ENCODE measurements at places on chromosomes 16 and 17. TPM values are rescaled to one million over a fixed set of nuclear protein-coding genes. Genes with fewer than 3 reads are reported as not detected.

DNA sequence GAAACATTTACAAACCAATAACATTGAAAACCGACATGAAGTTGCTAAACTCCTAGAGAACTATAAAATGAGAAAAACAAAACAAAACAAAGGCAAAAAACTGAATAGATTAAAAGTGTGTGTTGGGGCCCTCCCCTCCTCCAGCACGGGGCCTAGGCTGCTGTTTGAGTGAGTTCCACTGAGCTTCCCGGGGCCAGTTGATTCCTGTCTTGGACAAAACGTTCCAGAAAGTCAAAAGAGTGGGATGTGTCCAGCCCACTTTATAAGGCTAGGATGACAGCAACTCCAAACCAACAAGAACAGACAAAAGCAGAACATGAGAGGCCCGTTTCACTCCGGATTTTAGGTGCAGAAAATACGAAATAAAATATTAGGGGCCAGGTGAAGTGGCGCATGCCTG is 11.6 kb upstream of the CSNK1D start:
- no peak for DNase-seq

DNA sequence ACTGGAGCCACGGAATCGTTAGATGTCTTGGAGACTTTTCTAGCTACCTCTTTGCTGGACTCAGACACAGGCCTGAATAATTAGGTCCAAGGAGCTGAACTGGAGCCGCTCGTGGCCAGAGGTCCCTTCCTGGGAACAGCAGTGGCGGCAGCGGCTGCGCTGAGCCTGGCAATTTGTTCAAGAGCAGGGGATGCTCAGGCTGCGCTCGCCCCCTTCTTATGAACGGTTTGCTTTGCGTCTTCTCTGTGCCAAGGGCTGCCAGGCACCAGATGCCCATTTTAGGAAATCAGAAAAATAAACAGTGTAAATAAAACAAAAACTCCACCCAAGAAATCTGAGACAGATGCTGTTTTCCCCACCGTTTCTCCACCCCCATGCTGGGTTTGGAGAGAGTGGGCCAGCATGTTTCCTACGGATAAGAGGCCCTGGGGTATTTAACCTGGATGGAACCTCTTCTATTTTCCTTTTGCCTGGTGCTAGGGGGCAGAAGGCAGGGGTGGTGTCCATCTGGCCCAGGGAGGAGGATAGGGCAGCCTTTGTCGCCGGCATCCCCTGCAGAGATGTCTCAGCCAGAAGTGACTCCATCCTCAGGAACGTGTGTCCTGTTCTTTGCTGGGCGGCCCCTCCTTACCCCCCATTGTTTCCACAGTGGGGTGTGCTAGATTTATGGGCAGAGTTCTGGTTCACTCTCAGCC is 163.4 kb downstream of the SEC14L1 start:
- DNase-seq, result no peak

DNA sequence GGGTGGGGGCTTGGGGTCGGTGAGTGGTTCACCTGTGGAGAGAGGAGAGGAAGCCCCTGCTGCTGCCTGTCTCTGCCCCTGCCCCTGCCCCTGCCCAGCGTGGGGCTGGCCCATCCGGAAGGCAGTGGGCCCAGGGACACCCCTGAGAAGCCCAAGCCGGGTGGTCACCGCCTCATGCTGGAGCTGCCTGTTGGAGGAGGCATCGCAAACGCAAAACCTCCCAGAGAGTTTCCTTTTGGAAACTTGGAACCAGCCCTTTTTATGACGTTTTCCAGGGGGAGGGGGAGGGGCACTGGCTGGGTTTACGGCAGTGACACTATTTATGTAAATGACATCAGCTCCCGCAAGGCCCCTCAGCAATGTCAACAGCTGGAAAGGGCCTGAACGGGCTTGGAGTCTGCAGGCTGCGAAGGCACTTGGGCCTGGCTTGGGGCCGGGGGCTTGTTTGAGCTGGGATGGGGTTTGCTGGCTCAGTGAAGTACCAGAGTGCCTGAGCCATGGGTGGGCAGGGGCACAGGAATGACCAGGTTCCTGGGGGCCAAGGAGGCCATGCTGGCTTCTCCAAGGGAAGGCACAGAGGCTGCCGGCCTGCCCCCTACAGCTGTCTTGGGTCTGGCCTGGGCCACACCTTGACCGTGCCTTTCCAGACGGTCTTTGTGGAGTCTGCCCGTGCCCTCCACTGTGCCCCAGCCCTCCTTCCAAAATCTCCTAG is 219.5 kb downstream of the NTN1 start:
- DNase-seq, result peak; percentile 97

GRCh38 chr17:68903286-68903685 is 51.9 kb downstream of the ABCA8 start:
- DNase-seq, result peak; percentile 67

- DNase-seq, result peak; percentile 56
Observed at GRCh38 chr17:73365301-73365874, 53.6 kb upstream of the CDC42EP4 start.

- no peak for DNase-seq
Observed at GRCh38 chr17:58615768-58616659, 75.8 kb downstream of the TEX14 start.

DNA sequence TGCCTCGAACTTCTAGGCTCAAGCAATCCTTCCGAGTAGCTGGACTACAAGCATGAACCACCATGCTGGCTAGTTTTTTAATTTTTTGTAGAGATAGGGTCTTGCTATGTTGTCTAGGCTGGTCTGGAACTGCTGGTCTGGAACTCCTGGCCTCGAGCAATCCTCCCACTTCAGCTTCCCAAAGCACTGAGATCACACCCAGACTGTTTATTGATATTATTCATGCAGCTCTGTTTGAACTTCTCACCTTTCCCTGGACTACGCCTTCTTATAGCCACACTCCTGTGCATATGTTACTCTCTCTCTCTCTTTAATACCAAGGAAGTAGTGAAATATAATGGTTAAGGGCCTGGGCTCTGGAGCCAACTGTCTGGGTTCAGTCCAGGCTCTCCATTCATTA is 4.6 kb downstream of the COG7 start:
- DNase-seq, result no peak

Gene ALOX15
- 0.67 TPM for polyA plus RNA-seq

All from muscle of leg (tissue), 16 donors.